ENCODE measurements at places on chromosomes 7 and 10.

- H3K4me1 ChIP-seq, result no peaks in the 10 kb centered on the region
- no peaks in the 10 kb centered on the region for H3K36me3 ChIP-seq
- H3K27me3 ChIP-seq, result no peaks in the 10 kb centered on the region
- H3K4me3 ChIP-seq, result no peak overlapping the region
- no peak overlapping the region for H3K27ac ChIP-seq
These were observed 178.4 kb upstream of the TARP start for GRCh38 chr7:38451840-38452239.

- H3K27ac ChIP-seq, result peak overlapping the region; percentile 74
- H3K4me1 ChIP-seq, result peaks cover 45% of the 10 kb centered on the region
- DNase-seq, result no peak
- H3K36me3 ChIP-seq, result peaks cover 5% of the 10 kb centered on the region
- H3K27me3 ChIP-seq, result no peaks in the 10 kb centered on the region
- H3K4me3 ChIP-seq, result peak overlapping the region; percentile 27
These were observed 253.3 kb downstream of the TNS3 start for GRCh38 chr7:47328392-47329319.

GRCh38 chr7:138431517-138431916 is 28.5 kb upstream of the TRIM24 start:
- H3K27me3 ChIP-seq, result no peaks in the 10 kb centered on the region
- no peak for DNase-seq
- no peaks in the 10 kb centered on the region for H3K4me1 ChIP-seq
- no peak overlapping the region for H3K27ac ChIP-seq

DNA sequence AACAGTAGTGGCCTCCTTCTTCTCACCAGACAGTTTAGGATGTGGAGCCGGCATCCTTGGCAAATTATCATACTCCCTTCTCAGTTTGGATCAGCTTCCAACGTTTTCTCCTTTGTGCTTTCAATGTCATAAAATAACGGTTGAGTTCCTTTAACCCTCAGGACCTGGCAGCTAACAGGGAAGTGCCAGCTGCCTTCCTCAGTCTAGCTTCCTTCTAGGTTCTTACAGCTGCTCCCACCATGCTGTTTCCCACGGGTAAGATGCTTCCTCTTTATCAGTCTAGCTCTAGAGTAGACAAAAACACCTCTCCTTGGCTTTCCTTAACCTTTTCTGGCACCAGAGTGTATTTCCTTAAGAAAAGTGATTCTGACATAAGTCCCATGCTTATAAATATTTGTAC is 33.2 kb downstream of the BLVRA start:
- no peaks in the 10 kb centered on the region for H3K27me3 ChIP-seq
- H3K4me3 ChIP-seq, result no peak overlapping the region
- no peaks in the 10 kb centered on the region for H3K4me1 ChIP-seq
- H3K36me3 ChIP-seq, result peaks cover 92% of the 10 kb centered on the region
- H3K27ac ChIP-seq, result no peak overlapping the region

- H3K27ac ChIP-seq, result peak overlapping the region; percentile 74
- DNase-seq, result peak; percentile 85
- no peaks in the 10 kb centered on the region for H3K27me3 ChIP-seq
These were observed 68.4 kb downstream of the CREB3L2 start for GRCh38 chr7:137933270-137934017.

DNA sequence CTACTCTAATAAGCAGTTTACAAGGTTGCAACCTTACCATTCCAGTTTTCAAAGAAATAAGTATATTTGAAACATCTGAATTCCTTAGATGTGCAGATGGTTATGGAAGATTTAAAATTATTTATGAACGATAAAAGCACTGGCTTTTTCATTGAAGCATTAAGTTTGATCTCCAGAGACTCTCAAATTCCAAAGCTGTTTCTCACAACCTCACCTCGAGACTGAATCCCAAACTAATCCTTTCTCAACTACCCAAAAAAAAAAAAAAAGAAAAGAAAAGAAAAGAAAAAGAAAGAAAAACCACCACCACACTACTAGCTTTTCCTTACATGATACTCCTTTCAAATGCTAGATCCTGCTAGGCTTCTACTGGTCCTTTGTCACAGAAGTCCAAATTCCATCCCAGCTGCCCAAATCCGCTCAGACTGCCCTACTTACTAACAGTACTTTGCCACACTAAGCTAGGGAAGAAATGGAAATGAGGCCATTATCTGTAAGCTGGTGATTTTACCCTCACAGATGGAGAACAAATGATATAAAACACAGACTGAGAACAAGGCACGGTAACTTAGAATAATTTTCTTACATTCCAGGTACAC is 100.6 kb upstream of the CDK1 start:
- no peaks in the 10 kb centered on the region for H3K36me3 ChIP-seq
- H3K27me3 ChIP-seq, result no peaks in the 10 kb centered on the region
- DNase-seq, result no peak
- no peaks in the 10 kb centered on the region for H3K4me1 ChIP-seq

DNA sequence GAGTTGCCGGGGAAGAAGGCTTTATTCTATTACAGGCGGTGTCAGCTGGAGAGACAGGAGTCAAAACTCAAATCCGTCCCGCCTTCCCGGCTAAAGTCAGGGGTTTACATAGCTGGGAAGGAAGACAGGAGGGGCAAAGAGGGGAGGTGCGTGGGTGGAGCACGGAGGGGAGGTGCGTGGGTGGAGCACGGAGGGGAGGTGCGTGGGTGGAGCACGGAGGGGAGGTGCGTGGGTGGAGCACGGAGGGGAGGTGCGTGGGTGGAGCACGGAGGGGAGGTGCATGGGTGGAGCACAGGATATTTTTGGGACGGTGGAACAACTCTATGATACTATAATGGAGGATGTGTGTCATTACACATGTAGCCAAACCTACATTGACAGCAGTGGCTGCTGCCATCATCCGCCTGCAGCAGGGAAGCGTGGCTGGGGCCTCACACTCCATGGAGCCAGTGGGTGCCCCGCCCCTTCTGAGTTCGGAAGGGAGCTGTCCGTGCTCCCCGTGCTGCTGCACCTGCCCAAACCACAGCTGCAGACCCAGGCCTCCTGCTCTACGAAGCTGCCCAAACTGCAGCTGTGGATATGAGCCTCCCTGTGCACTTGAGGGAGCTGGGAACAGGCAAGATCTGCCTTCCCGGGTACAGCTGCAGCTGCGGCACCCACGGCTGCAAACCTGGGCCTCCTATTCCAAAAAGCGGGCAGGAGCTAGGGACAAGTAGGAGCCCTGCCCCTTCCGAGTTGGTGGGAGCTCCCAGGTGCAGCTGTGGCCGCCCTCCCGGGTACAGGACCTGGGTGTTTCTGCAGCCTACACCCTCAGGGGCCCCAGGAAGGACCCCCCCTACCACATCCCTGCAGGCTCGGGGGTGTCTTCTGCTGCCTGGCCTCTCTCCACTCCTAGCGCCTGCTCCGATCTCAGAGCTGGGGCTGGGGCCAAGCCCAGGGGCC is 119.4 kb downstream of the DYNC2I1 start:
- no peak overlapping the region for H3K4me3 ChIP-seq
- H3K36me3 ChIP-seq, result no peaks in the 10 kb centered on the region
- H3K27ac ChIP-seq, result no peak overlapping the region
- no peak for DNase-seq
- no peaks in the 10 kb centered on the region for H3K27me3 ChIP-seq

DNA sequence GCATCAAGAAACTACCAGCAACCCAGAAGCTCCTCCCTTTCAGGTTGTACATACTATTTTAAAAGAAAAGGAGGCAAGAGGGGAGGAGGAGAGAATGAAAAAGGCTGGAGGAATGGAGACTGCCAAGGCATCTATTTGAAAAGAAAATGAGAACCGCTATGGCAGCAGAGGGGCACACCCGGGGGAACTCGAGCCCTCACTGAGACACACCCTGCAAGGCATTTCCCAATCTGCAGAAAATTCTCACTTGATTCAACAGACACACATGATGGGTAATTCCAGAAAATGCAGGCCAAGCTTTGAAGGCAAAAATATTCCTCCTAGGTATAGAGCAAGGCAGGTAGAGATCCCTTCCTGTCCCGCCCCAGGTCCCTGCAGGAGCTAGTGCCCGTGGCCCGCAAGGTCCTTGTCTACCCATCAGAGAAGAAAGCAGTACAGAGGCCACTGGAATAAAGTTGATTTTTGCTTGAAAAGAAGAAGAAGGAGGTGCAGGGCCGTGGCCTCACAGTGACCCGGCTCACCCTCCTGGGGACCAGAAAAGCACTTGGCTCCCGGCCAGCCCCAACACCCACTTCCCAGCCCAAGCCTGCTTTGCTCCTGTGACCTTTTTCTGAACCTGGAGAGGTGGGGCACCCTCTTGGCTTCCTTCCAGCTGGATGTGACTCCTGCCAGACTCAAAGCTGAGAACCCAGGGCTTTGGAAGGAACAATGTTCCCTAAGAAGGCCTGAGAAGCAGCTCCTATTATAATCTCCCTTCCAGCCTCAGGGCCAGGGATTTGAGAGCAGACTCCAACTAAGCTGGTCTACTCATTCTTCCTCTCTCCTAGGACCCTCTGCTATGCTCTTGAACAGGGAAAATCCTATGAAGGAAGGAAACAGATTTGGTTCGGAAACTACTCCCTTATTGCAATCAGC is 6.2 kb upstream of the PIK3CG start:
- no peaks in the 10 kb centered on the region for H3K27me3 ChIP-seq
- H3K4me1 ChIP-seq, result no peaks in the 10 kb centered on the region
- DNase-seq, result no peak
- no peak overlapping the region for H3K27ac ChIP-seq

DNA sequence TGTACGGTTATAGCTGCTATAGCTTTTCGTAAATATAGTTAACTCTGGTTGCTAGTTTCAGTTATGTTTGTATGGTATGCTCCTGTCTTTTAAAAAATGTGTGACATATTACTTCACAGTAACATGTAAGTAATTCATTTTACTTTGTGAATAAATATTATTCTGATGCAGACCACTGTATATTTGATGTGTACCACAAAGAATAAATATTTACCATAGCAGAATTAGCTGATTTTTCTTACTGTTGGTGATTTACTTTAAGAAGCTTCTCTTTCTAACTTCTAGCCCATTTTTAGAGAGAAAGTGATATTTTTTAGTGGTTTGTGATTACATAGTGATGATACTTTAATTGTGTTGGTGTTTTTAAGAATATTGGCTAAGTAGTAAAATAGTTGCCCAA is 292.8 kb downstream of the BBS9 start:
- no peak overlapping the region for H3K27ac ChIP-seq
- no peaks in the 10 kb centered on the region for H3K36me3 ChIP-seq
- H3K4me1 ChIP-seq, result no peaks in the 10 kb centered on the region
- DNase-seq, result no peak
- H3K4me3 ChIP-seq, result no peak overlapping the region

GRCh38 chr10:109114579-109114978 is 808.7 kb downstream of the XPNPEP1 start:
- no peaks in the 10 kb centered on the region for H3K27me3 ChIP-seq
- H3K4me1 ChIP-seq, result no peaks in the 10 kb centered on the region
- DNase-seq, result no peak
- no peaks in the 10 kb centered on the region for H3K36me3 ChIP-seq
- no peak overlapping the region for H3K27ac ChIP-seq

DNA sequence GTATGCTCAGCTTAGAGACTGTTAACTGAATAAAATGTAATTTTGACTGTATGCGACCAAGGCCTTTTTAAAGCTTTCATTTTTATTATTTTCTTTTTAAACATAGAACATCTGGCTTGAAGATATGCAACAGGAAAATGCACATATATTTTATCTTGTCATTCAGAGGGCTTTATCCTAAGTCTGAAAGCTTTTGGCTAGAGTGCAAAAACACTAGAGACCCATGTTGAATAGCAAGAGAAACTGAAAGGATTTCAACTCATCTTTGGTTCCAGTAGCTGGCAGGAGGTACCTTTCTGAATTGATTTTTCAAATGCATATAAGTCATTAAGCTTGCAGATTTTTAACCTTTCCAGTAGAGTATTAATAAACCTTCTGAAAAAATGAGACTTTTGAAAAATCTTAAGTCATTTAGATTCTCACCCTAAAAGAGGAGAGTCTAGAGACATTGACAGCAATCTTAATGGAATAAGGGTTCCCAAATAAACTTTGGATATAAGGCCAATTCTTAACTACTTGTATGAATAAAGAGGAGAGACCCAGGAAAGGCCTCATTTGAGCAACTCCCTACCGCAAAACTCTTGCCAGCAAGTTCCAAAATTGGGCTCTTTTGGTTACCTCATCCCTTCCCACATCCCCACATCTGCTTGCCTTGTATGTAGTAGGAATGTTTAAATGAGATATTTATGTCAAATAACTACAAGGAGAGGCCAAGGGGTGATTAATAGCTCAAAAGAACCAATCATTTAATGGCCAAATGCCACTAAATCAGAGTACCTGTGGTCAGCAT is 454.4 kb downstream of the HTR7 start:
- no peak overlapping the region for H3K27ac ChIP-seq
- DNase-seq, result no peak
- H3K36me3 ChIP-seq, result no peaks in the 10 kb centered on the region
- H3K4me1 ChIP-seq, result no peaks in the 10 kb centered on the region

DNA sequence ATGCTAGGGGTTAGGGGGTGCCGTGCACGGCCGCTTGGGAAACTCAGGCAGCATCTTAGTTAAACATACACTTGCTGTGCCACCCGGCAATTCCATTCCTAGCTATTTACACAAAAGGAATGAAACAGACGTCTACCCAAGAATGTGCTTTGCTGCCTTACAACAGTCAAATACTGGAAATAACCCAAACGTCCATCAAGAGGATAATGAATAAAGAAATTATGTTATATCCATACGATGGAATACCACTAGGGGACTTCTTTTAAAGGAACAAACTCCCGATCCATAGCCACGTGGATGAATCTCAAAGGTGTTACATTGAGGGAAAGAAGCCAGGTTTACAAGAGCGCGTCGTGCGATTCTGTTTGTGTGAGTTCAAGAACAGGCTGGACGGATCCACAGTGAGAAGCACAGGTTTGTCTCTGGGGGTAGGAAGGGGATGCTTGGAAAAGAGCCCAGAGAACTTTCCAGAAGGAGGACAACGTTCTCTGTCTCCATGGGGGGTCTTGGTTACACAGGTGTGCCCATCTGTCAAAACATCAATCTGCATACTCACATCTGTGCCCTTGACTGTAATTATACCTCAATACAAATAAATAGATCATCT is 41.8 kb downstream of the STK32C start:
- no peak overlapping the region for H3K27ac ChIP-seq
- H3K27me3 ChIP-seq, result peaks cover 38% of the 10 kb centered on the region
- H3K36me3 ChIP-seq, result no peaks in the 10 kb centered on the region
- H3K4me3 ChIP-seq, result no peak overlapping the region

DNA sequence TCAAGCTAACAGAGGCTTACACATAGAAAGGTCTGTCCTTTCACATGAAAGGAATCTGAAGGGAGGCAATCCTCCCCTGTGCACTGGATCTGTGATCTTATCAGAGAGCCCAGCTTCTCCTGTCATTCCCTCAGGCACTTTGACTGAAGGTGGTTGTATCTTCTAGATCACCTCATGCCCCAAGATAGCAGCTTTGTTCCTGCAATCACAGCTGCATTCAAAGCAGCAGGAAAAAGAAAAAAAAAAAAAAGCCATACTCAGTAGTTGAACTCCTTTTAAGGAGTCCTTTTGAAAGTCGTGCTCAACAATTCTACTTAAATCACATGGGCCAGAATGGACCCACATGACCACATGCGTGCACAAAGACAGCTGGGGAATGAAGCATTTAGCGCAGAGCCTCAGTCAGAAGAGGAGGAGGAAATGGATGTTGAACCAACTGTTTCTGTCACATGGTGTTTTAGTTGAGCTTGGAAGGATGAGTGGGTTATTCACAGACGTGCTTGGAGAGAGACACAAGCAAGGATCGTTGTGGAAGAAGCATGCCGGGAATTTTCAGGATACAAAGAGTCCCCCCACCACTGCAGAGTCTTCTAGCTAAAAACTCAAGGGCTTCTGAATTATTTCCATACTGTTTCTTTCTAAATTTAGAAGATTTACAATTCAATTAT is 13.0 kb upstream of the PFKP start:
- no peak for DNase-seq
- H3K27me3 ChIP-seq, result no peaks in the 10 kb centered on the region
- no peaks in the 10 kb centered on the region for H3K36me3 ChIP-seq
- H3K27ac ChIP-seq, result no peak overlapping the region
- no peak overlapping the region for H3K4me3 ChIP-seq
